ENCODE measurements at places on chromosomes 16 and 17.
A peak's percentile ranks its signal among the peaks of the same experiment; 100 is the strongest.

DNA sequence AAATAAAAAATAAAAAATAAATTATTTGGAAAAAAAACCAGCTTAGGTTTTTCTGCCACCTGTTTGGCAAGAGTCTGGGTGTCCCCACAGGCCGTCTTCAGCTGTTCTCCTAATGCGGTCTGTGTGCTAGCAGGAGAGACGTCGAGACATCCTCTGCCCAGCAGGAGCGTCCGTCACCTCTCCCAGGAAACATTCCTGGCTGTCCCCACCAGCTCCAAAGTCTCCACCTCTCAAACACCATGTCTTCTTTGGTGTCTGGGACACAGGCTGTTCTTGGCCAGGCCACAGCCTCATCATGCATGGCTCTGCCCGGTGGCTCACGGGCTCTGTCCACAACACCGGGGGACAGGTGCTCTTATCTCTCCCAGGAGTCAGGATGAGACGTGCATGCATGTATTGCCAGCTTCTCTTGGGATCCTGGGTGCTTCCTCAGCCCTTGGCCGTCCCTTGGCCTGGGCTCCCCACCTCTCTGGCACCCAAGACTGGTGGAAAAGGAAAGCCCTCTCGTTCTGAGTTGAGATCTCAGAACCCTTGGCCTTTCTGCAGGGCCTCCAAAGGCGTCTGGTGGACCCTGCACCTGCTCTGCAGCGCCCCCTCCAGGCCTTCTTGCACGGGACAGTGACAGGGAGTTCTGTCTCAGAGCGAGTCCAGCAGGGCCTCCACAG is 84.9 kb upstream of the CBX4 start:
- DNase-seq: peak; percentile 68

DNA sequence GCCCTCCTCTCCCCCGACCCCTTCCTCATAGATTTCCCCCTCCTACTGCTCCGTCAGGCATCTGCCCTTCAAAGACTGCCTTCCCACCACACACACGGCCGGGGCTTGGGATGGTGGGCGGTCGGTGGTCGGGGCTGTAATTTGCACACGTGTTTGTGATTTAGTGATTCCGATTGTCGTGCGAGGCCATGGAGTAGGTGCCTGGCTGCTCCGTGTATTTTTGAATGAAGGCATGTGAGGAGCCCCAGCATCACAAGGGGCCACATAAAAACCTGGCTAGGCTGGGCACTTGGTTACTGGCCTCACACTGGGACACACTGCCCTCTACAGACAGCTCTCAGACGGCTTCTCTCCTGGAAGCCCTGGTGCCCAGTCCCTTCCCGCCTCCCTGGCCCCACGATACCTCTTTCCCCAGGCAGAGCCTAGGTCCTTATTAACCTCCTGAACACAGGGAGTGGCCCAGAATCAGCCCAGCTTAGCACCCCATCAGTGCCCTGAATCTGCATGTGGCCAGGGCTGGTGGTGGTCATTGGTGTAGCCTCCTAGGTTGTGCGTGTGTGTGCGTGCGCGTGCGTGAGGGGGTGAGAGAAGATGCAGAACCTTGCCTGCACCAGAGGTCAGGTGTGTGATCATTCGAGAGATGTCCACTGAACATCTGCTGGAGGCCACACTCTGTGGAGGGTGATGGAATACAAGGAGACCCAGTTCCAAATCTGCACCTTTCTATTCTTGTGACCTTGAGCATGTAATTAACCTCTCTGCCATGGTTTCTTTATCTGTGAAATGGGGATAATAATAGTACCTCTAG is 1.3 kb upstream of the SOCS1 start:
- peak; percentile 87 for DNase-seq

GRCh38 chr17:19719355-19720209 is 3.2 kb upstream of the SLC47A2 start:
- peak; percentile 36 for DNase-seq

- no peak for DNase-seq
These were observed 25.5 kb upstream of the ADORA2B start for GRCh38 chr17:15919466-15919865.

DNA sequence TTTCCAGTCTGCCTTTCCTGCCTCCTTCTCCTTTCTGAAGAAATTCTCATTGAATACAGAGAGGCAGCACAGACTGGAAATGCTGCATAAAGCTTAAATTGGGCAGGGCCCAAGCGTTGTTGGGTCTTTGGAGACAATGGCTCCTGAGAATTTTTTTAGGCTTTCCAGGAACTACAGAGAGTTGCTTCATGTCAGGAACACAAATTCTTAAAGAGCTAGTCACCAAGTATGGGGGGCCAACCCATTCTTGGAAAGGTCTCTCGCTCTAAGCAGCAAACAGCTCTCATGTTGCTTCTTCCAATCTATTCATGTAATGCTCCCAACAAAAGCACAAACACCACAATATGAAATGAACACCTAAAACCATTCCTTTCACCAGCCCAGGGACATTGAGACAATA is 6.9 kb downstream of the HNF1B start:
- DNase-seq: peak; percentile 47

Data from ACHN (cell line).